ENCODE measurements at places on chromosomes 16 and 17.

DNA sequence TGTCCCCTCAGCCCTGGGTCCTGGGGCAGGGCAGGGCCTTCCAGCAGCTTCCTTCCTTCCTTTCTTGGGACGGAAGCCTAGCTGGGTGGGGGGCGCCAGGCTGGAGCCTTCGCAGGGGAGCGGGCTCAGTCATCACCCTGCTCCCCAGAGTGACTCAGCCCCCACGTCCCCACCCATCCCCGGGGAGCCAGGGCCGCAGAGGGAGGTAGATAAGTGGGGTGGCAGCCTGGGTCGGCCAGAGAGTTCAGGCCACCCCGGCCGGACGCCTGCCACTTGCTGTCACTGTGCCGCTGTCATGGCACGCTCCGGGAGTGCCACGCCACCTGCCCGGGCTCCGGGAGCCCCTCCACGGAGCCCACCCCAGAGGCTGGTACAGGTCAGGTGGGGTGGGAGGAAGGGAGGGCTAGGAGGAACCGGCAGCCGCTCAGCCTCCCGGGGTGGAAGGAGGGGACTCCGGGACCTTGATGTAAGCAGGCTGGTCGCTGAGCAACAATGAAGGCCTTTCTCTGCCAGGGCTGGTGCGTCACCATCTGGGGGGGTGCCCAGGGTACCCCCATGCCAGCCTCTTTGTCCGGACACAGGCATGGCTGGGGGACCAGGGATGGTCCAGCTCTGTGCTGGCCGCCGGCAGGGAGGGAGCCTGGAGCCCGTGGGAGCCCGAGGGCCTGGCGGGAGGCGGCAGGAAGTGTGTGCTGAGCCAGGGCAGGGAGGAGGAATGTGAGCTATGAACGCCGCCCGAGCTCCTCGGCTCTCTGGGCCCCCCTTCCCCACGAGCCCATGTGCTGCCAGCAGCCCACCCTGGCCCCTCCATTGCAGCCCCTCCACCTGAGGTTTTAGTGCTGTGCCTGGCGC is 6.6 kb downstream of the NHERF2 start:
- DNase-seq: peak; percentile 70

- no peak for DNase-seq
Measured at GRCh38 chr17:40130352-40131042, 8.7 kb downstream of the MSL1 start.

DNA sequence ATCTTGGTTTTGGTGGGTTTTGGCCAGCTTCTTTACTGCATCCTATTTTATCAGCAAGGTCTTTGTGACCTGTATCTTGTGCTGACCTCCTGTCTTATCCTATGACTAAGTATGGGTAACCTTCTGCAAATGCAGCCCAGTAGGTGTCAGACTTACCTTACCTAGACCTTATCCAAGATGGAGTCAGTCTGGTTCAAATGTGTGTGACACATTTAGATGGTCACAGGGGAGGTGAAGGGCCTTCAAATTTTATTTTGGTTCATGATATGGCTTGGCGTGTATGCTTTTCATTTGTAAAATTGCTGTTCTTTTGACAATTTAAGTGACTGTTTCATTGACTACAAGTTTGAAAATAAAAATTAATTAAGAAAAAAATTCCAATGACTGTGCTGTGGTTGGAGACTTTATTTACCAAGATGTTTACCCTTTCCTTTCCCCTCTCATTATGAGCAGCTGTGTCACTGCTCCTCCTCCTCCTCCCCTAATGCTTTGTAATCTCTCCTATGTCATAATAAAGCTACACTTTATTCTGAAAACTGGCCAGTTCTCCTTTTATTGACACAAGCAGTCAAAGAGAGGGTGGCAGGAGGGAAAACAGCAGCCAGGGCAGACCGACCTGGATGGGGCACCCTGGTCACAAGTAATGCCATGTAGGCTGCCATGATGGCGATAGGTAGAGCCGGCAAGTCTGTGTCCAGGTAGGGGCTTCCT is 49.4 kb downstream of the TNFRSF13B start:
- DNase-seq: peak; percentile 8

DNA sequence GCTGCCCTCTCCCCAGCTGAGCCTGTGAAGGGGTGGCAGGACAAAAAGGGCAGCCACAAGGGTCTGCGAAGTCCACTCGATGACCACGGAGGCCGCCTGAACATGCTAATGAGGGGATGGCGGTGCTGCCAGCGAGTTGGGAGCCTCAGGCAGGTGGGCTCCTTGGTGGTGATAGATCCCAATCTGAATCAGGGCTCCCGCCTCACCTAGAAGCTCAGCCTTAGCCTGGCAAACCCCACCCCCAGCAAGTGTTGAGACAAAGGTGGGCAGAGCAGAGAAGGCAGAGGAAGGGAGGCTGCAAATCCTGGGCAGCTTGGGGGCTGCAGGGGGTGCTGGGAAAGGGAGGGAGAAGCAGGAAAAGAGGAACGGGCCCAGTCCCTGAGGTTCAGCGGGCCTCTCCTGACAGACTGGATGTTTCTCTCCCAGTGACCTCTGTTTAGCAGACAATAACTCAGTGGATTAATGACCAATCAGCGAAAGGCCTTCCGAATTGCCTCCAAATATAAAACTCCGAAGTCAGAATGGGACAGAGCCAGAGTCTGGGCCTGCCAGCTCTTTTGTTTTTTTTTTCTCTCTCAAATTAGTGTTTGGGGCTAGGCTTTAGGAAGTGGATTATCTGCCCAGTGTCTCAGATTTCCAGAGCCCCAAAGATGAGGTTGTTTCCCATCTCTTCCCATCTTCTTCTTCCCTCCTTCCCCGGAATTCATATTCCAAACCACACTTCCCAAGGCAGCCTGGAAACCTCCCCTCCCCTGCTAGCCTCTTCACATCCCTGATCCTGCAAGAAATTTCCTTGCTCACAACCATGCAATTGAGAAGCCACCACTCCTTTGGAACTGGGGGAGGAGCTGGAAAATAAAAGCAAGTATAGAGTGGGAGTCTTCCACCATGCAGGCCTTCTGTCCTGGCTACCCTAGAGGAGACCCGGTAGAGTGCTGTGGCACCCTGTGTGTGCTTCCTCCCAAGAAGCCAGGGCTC is 15.2 kb upstream of the HOXB2 start:
- no peak for DNase-seq

GRCh38 chr17:3002538-3003295 is 60.7 kb downstream of the OR1D5 start:
- no peak for DNase-seq

DNA sequence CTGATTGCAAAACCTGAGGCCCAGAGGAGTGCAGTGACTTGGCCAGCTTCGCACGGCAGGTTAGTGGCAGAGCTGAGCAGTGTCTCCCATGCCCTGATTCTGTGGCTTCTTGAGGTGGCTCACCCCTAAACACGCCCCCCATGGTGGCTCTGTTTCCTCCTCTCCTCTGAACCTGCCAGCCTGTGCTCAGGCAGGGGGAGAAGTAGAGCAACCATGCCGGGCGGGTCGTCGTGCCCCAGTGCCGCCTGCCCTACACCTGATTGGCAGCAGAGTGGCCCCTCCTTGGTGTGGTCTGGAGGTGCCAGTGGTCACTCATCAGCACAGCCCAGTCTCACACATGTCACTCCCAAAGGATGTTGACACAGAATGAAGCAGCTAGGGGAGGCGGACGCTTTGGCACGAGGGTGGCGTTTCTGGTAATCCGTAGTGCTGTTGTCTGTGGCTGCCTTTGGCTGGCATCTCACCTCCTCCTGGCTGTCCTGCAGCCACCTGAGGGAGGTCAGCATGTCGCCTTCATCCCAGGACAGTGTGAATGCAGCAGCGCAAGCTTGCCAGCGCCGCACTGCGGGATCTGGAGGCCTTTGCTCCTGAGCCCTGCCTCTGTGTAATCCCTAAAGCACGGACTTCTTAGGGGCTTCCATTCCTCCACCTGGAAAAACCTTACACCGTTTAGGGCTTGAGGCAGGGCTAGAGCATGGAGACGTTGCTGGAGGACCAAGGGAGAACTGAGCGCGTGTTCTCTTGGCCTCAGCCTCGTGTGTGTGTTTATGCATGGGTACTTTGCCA is 294.7 kb downstream of the SEC14L1 start:
- DNase-seq: no peak

DNA sequence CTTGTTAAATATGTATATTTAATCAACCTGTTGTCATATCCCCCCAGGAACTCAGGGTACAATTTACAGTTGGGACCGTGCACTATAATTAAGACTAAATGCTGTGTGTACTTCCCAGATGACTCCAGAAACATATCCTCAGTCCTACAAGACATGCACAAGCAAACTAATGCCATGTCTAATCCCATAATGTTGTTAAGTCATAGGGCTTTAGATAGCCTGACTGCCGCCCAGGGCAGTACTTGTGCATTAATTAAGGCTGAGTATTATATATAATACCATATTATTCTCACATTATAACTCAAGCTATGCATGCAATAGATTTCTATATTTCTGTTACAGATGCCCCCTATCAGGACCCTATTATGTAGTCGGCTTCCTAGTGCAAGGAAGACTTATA is 20.1 kb upstream of the CPHXL start:
- DNase-seq: no peak

GRCh38 chr17:64707050-64707591 is 45.0 kb upstream of the SMURF2 start:
- peak; percentile 100 for DNase-seq

GRCh38 chr16:6016530-6017184 is 919.1 kb upstream of the EEF2KMT start:
- DNase-seq: no peak

DNA sequence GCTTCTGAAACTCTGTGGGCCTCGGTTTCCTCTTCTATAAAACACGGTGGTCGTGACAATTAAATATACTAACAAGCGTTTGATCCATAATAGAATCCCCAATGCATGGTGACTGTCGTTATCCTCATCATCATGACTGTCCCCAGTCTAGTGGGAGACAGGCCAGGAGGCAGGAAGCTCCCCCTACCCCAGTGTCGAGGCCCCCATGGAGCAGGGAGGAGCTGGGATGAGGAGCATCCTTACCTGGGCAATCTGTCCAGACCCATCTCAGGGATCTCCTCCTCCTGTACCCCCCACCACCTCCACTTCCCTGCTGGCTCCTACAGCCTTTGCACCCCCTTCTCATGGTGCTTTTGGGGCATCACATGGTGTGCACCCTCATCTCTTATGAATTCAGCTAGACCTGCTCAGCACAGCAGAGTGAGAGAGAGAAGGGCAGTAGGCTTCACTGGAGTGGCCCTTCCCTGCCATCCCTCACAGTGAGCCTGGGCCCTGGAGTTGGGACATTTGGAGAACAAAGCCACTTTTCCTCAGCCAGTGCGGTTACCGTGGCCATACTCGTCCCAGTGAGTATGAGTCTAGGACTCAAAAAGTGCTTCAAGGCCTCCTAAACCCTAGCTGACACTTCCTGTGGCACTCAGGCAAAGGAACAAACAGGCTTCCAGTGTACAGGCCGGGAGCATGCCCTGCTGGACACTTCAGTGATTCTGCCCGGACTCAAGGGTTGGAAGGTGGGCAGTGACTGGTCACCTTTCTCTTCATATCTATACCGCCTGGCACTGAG is 148.6 kb downstream of the CLEC16A start:
- no peak for DNase-seq

GRCh38 chr16:11087691-11088073 is 143.3 kb downstream of the CLEC16A start:
- no peak for DNase-seq

DNA sequence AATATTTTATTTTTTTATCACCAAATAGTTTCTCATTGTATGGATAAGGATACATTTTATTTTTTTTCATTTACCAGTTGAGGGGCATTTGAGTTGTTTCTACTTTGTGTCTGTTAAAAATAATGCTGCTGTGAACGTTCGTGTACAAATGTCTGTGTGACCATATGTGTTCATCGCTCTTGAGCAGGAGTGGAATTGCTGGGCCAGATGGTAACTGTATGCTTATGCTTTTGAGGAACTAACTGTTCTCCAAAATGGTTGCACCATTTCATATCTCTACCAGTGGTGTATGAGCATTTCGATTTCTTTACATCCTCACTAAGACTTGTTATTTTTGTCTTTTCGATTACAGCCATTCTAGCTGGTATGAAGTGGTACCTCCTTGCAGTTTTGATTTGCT is 212.5 kb upstream of the N4BP1 start:
- DNase-seq: no peak

GRCh38 chr16:3729161-3730112 is 12.1 kb upstream of the TRAP1 start:
- no peak for DNase-seq

GRCh38 chr16:51382211-51382610 is 231.1 kb upstream of the SALL1 start:
- no peak for DNase-seq

GRCh38 chr17:72184805-72185204 is 64.0 kb downstream of the SOX9 start:
- DNase-seq: no peak

DNA sequence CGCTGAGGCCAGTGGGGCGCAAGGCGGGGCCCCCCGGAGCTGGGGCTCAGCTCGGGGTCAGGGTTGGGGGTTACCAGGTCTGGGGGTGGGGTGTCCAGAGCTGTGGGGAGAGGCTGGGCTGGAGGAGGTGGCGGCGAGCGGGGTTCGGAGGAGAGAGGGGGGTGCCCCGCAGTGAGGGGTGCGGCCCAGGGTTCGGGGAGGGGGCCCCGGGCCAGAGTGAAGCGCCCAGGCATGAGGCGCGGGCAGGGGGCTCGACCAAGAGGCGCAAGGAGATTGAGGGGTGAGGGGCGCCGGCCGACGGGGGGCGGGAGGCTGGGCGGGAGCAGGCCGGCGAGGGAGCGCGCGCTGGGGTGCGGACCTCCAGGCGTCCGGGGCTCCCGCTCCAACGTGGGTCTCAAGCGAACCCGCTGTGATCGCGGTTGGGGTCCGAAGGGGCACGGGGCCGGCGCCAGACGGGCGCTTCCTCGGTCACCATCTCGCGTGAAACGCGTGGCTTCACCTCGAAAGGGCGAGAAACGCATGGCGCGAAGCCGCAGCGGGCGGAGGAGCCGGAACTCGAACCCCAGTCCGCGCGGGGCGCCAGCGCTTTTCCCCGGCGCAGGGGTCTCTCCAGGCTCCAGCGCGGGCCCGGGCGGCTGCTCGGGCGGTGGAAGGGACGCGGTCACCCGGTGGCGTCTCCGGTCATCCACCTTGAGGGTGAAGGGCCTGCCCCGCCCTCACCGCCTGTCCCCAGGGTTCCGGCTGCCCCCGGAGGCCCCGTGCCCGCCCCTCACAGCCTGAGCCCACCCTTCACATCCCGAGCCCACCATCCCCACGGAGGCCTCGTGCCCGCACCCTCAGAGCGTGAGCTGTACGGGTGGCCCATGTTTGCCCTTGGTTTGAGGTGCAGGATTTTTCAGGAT is 846 bp downstream of the CPNE7 start:
- no peak for DNase-seq

DNA sequence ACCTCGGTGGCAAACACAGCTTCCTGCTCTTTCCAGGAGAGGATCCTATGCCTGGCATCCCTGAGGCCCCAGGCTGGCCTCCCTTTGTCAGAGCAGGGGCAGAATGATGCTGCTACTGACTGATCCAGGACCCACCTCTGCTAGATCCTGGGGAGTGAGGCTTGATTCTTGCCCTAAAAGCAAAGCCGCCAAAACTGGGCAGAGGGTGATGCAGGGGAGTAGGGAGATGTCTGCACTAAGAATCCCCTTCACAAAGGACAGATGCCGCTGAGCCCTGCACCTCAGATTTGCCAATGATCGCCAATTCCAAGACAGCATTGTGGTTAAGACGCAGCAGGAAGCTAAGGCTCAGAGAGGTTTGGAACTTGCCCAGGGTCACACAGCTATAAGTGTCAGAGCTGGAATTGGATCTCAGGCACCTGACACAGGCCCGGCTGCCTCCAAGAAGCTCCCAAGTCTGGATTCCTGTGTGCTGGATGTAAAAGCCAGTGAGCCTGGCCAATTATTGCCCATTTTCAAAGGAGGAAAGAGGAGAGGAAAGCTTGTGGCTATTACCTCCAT is 60.7 kb upstream of the TNRC6C start:
- DNase-seq: no peak

All from HCEC 1CT (cell line).